ENCODE measurements at places on chromosomes 1 and 21.
A peak's percentile ranks its signal among the peaks of the same experiment; 100 is the strongest.

DNA sequence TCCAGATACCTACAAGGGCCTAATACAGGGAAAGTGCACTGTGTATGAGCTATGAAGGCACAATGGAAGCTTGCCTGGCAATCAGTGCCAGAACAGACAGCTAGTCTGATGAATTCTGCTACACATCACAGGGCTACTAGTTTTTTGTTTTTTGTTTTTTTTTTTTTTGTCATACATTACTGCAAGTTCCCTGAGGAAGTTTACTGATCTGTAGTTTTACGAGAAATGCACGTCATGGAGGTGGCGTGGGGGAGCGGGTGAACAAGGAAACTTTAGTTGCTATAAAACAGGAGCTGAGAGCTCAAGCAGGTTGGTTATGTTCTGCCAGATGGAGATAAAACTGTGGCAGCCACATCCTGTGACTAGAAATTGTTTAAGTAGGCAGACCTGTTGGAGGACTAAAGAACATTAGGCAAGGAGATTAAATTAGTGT, 17.7 kb downstream of the PTPRC start:
- peak; percentile 90 for DNase-seq

DNA sequence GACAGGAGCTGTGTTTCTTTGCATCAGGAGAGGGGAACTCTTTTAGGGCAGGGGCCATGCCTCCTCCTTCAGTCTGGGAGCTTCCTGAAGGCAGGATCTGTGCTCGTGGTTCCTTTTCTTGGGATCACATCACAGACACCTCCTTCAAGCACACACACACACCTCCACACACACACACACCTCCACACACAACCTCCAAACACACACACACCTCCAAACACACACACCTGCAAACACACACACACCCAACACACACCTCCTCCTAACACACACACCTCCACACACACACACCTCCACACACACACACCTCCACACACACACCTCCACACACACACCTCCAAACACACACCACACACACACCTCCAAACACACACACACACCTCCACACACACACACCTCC, 10.5 kb downstream of the LGR6 start:
- DNase-seq: no peak

GRCh38 chr1:168098534-168099320, 38.0 kb downstream of the GPR161 start:
- DNase-seq: no peak

DNA sequence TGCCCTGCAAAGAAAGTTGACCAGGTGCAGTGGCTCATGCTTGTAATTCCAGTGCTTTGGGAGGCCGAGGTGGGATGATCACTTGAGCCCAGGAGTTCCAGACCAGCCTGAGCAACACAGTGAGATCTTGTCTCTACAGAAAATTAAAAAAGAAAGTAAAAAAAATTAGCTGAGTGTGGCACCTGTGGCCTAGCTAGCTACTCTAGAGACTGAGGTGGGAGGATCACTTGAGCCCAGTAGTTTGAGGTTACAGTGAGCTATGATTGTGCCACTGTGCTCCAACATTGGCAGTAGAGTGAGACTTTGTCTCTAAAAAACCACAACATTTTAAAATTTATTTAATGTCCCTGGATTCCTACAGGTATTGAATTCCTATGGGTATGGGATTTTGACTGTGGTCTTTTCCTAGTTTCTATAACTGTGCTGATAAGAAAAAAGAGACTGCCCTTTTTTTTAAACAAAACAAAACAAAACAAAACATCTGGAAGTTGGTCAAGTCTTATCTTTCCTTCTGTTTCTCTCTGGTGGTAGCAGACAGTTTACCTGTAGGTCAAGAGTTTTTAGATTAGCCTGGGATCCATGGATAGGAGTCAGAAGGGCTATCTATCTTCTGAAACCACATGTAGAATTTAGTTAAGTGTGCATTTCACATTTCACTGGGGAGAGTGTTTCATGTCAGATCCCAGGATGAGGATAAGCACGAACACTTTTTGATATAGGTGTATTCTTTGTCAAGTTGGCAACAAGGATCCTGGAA, 18.8 kb downstream of the UCK2 start:
- DNase-seq: no peak

- DNase-seq: no peak
Measured at GRCh38 chr21:45443595-45444181, 38.7 kb downstream of the COL18A1 start.

DNA sequence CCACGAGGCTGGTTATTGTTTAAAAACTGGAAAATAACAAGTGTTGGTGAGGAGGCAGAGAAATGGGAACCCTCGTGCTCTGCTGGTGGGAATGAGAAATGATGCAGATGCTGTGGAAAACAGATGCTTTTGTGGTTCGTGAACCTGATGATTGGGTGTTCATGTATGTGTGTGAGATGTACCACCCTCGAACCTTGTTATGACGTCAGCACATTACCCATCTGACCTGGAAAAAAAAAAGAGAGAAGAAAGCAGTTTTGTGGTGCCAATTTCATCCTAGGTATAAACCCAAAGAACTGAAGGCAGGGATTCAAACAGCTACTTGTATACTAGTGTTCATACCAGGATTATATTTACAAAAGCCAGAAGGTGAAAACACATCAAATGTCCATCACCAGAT, 6.4 kb upstream of the CFAP107 start:
- DNase-seq: no peak

DNA sequence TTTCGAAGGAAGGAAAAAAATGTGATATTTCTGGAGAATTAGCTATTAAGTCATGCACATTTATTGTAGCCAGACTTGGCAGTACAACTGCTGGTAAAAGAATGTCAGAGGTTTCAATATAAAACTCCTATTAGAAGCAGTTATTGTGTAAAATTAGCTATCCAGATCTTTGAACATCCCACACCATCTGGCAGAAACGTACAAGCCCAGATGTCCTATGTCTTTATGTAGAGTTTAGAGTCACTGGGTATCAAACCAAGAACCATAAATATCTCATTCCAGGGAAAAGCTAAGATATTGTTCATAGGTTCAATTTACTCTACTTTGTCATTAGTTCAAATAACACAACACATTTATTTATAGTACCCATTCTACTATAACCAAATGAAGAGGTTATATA, 31.4 kb downstream of the OLFM3 start:
- DNase-seq: no peak

DNA sequence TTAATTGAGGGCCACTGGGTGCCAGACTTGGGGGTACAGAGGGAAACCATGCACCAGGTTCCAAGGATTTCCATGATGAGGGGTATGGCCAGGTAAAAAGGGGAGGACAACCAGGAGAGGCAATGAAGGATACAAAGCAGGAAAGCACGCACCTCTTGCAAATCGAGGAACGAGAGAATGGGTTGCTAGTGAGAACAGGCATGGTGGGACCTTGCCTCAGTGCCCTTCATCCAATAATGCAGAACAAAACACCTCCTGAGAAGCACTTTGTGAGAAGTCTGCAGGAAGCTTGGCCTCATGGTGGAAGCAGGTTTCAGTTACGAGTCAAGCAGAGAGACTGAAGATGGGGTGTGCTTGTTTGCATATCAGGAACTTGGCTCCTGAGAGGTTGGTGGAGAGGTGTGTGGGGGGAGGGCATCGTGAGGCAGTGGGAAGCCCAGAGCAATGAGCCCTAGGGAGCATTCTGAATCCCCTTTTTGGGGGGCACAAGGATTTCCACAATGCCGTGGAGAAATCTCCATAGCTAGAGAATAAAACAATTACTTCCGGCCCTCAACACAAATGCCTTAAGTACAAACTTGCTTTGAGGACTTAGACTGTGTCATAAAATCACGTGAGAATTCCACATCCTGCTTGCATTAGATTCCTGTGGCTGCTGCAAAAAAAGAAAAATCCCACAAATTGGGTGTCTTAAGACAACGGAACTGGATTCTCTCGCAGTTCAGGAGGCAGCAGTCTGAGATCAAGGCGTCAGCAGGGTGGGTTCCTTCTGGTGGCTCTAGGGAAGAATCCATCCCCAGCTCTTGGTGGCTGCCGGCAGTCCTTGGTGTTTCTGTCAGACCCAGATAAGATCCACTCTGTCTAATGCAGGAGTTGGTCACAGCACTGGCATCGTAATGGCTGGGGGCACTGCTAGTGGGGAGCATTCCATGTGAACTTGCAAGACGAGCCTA, 54.9 kb upstream of the BACE2 start:
- no peak for DNase-seq

DNA sequence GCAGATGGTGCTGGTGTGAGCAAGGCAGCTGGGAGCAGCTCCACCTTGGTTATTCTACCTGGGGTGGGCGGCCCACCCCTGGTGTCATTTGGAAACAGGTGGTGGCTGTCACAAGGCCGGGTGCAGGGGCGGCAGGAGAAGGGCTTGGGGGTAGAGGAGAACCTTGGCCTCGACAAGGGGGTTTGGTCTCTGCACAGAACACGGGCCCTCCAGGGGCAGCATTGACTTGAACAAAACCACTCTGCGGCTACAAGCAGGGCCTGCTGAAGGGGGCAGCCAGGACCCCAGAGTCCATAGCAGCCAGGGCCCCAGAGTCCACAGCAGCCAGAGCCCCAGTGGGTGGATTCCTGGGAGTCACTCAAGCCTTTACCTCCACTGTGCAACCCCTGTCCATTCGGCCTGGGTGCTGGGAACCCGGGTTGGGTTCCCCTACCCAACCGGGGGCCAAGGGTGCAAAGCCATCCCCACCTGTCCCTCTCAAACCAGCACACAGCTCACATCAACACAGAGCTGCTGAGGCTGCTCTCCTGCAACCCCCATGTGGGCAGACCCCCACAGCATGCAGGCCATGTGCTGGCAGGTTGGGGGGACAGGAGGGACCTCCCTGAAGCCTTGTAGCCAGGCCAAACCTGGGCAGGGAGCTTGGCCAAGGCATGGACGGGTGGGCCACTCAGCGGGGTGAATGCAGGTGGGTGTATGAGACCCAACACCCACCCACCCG, 7.7 kb downstream of the TRIM11 start:
- no peak for DNase-seq

DNA sequence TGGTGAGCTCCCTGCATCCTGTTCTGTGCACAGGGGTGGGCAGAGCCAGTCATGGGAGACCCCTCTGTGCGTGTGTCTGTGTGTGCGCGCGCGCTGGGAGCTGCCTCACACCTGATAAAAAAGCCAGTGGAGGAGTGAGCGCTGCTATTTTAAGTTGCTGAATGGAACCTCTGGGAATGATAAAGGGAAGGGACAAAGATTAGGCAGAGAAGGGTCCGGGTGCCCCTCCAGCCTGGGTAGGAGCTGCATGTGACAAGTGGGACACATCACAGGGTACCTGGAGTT, 847 bp downstream of the ADORA1 start:
- DNase-seq: no peak

GRCh38 chr1:201145132-201145531, 9.1 kb downstream of the TMEM9 start:
- no peak for DNase-seq

- DNase-seq: no peak
Measured at GRCh38 chr21:34514576-34515115, 2.6 kb upstream of the KCNE1 start.

DNA sequence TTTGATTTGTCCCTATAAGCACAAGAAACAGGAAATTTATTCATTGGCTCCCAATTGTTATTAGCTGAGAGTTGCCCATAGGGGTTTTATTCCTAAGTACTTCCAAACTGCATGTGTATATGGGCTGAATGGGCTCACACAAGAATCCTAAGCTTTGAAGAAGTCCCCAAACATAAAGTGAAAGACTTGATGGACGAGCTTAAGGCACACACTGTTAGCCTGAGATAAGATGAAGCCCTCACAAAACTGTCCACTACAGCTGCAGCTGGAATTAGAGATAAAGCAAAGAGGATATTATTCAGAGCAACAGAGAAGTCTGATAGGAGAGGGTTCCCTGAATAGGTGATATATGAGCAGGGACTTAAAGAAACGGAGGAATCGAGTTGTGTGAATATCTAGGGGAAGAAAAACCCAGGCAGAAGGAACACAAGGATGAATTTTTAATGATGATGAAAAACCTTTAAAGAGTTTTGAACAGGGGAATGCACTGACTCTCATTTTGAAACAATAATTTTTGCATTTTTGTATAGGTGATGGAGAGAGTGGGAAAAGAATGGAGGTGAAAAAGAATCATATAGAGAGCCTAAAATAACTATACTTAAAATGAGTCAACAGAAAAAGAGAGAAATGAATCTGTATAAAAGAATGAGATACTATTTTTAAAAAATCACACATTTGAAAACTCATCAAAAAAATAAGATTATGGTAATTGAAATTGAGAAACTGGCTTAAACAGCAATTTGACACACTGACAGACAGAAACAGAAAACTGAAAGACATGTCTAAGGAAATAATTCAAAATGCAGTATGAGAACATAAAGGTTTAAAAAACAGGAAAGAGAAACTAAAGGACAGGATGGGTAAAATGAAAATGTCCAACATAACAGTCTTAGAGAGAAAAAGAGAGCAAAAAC, 133.6 kb upstream of the POGK start:
- no peak for DNase-seq

DNA sequence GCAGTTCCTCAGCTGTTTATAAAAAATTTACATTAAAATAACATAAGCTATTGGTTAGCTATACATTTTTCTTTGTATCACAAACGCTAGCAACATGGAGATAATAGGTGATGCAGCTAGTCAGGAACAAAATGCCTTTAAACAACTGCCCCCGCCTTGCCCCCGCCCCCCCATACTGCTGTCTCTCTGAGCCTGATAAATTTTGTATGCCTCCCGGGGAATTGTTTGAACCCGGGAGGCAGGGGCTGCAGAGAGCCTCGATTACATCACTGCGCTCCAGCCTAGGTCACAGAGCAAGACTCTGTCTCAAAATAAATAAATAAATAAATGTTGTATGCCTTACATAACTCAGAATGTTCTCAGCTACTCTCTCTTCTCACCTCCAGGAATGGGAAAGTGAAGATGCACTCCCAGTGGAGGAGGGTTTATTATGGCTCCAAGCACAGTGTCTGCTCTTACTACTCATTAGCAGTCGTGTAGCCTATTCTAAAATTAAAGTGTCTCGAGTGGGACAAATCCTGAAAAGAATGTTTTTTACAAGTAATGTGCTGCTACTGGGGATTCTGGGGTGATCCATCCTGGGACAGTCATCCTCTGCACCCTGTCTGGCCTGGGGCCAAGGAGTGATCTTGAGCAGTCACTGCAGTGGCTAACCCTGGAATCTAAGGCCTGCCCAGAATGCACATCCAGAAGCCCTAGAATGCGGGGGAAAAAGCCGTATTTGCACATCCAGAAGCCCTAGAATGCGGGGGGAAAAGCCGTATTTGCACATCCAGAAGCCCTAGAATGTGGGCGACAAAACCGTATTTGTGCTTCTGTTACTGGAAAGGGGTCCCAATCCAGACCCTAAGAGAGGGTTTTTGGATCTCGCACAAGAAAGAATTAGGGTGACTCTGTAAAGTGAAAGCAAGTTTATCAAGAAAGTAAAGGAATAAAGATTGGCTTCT, 39.4 kb upstream of the ZNF496 start:
- DNase-seq: no peak

- DNase-seq: no peak
Measured at GRCh38 chr1:9149151-9149550, 20.2 kb upstream of the GPR157 start.

All from CD4-positive, alpha-beta T cell treated with Interleukin-4 for 1 hour (primary cell).